Stimulated activated CD4-positive, alpha-beta T cell treated with anti-CD3 and anti-CD28 coated beads, Interleukin-1b, Interleukin-23, amount 100 ng/mL, for 1 hour (primary cell): ENCODE measurements at places on chromosomes 5 and 9.

GRCh38 chr5:150000990-150001659 lies 586 bp downstream of the HMGXB3 start:
- DNase-seq, result no peak

- no peak for DNase-seq
These were observed 52.1 kb downstream of the GRIA1 start for GRCh38 chr5:153542536-153542935.

DNA sequence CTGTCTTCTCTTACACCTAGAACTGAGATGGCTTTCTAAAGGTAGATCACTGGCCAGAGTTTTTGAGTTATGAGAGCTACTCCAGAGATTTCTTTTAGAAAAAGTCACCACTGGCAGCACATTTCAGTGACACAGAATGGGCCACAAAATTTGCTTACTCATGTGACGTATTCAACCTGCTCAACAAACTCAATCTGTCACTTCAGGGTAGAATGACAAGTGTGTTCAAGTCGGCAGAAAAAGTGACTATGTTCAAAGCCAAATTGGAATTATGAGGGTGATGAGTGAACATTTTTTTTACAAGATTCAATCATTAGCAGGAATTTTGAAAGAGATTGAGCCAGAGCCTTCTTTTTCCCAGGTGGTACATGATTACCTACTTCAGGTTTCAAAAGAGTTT lies 46.5 kb downstream of the TAF11L14 start:
- DNase-seq, result no peak

DNA sequence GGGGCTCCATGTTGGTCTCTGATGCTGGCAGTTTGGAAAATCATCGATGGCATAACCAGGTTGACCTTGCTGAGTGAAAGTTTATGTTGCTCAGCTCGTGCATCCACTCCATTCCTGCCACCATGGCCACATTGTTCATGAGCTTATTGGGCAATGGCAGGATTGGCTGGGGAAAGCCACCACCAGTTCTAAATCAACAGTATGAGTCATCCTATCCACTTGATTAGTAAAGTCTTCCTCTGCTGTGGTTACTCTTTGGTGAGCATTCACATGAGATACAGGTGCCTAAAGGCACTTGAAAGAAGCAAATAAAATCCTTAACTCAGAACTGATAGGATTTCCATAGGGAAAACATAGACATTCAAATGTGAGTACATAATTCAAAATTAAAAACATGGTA lies 131.8 kb upstream of the FBN2 start:
- no peak for DNase-seq

DNA sequence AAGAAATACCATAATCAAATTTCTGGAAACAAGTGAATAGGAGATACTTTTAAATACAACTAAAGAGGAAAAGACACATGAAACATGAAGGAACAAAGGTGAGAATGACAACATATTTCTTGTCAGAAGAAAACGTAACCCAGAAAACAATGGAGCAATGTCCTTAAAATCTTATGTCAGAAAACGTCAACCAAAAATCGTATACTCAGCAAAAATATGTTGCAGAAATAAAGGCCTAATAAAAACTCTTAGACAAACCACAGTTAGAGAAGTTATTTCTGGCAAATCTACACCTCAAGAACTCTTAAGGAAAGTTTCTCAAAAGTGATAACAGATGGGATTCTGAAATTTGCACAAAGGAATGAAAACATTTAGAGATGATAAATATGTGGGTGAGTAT lies 66.3 kb upstream of the FBXL7 start:
- DNase-seq, result no peak

GRCh38 chr9:109258481-109259302 lies 62.2 kb downstream of the EPB41L4B start:
- DNase-seq, result no peak

DNA sequence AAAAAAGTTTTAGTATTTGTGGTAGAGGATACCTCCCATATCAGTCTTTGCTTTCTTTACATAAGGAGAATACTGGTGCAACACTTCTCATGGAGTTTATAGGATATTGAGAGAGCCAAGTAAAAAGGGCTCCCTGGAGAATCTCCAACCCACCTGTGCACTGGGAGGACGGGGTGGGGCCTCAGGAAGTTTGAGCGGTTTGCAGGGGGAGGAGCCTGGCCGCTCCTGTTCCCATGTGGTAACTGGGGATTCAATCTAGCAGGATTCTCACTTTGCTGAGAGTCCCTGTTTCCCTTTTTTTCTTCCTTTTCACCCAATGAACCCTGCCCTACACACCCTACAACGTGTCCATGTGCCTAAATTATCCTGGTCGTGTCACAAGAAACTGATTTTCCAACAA lies 82.8 kb downstream of the APTX start:
- no peak for DNase-seq

- DNase-seq, result no peak
These were observed 175.1 kb downstream of the HCN1 start for GRCh38 chr5:45521067-45521466.

GRCh38 chr5:157523976-157524375 lies 51.6 kb downstream of the ADAM19 start:
- no peak for DNase-seq

GRCh38 chr5:71891856-71892255 lies 172.8 kb downstream of the CARTPT start:
- DNase-seq, result no peak

DNA sequence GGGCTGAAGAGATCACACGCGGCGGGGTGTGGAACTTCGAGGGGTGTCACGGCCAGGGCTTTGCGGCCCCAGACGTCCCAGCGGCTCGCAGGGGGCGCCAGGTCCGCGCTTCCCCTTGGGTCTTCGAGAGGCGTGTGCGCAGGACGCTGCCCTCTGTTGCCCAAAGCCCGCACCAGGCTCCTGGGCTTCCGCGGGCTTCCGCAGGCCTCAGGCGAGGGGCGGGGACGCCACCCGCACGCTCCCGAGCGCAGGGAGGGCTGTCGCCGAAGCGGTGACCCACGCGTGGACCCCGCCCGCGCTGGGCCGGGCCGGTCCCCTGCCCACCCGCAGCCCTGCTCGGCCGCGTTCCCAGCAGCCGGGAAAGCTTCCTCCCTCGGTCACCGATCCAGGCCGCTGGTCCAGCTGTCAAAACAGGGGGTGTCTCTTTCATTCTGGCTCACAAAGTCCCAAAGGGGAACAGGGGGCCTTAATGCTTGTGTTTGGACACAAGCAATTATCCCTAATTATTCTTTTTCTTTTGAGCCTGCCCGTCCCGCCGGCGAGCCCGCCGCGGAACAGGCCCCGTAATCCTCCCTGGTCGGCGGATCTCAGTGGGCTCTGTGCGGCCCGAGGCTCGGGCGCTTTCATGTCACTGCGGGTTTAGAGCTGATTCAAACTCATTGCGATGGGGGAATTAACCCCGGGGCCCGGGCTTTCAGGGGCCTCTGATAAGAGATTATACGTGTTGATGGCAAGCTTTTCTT lies 60.6 kb downstream of the TMEM174 start:
- DNase-seq, result no peak

- DNase-seq, result no peak
These were observed 247.4 kb upstream of the CHD1 start for GRCh38 chr5:99176186-99176585.

- DNase-seq, result no peak
These were observed 507.9 kb upstream of the DAP start for GRCh38 chr5:11268891-11269290.

DNA sequence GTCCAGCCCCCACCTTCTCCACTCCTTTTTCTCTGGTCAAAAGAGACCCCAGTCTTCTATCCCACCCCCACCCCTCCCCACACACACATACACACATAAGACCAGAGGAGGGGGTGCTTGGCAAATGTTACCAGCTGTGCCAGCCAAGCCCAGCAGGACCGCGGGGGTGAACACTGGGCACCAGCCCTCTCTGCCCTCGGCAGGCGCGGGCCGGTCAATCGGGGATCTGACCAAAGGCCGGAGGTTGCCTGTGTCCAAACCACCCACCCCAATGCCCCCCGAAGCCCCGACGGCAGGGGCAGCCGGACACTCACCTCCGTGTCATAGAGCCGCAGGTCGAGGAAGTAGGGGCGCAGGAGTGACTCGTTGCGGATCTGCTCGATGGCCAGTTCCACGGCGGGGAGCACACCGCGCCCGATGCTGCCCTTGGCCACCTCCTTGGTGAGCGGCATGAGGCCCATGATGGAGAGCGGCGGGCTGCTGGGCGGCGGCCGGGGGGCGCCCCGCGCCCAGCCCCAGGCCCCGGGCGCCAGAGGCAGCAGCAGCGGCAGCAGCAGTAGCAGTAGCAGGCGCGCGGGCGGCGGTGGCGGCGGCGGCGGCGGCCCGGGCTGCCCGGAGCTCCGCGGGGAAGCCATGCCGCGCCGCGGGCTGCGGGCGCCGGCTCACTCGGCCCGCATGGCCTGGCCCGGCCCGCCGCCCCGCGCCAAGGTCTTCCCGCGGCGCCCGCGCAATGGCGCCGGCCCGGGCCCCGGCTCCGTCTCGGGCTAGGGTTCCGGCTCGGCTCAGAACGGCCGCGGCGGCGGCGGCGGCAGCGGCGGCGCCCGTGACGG lies 417 bp downstream of the GABBR2 start:
- DNase-seq, result no peak

DNA sequence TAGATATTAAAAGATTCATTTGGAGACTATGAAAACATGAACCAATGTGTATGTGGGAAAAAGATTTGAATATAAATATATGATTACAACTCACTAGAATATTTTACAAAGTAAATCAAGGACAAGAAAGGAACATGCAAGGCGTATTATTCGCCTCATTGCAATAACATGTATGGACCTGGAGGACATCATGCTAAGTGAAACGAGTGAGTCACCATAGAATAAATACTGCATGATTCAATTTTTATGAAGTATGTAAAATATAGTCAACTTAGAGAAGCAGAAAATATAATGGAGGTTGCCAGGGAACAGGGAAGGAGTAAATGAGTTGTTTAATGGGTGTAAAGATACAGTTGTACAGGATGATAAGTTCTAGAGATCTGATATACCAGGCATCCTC lies 4.9 kb downstream of the TXNDC8 start:
- no peak for DNase-seq

DNA sequence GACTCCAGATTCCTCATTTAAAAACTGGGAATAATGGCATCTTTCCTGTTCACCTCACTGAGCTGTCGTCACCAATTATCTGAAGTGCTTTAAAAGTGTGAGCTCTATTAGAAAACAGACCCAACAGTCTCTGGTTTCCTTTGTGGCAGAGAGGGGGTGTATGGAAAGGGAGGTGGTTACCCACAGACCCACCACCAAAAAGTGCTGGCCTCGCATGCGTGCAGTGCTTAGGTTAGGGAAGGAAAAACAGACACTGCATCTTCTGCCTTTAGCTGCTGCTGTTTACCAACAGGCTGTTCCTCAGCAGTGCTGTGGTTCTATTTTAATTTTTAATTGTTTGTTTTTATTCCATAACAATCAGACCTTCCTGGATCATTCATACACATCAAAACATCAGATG lies 249.6 kb downstream of the PIK3R1 start:
- DNase-seq, result no peak

GRCh38 chr5:129244478-129244877 lies 149.9 kb downstream of the ISOC1 start:
- DNase-seq, result no peak

DNA sequence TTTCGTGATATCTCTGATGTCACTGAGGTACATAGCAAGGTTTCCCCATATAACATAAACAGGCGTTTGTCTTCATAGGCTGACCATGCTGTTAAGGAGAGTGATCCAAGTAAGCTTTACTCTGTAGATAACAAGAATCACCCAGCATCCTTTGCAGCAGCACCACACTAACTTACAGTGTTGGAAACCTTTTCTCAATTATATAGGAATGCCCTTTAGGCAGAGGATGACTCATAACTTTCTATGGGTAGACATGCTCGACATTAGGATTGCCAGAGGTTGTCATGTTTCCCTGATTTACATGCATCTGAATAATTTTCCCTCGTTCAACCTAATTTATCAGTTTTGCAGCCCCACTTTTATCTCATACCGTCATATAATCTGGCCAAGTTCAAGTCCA lies 870.0 kb upstream of the CDH9 start:
- DNase-seq, result no peak

DNA sequence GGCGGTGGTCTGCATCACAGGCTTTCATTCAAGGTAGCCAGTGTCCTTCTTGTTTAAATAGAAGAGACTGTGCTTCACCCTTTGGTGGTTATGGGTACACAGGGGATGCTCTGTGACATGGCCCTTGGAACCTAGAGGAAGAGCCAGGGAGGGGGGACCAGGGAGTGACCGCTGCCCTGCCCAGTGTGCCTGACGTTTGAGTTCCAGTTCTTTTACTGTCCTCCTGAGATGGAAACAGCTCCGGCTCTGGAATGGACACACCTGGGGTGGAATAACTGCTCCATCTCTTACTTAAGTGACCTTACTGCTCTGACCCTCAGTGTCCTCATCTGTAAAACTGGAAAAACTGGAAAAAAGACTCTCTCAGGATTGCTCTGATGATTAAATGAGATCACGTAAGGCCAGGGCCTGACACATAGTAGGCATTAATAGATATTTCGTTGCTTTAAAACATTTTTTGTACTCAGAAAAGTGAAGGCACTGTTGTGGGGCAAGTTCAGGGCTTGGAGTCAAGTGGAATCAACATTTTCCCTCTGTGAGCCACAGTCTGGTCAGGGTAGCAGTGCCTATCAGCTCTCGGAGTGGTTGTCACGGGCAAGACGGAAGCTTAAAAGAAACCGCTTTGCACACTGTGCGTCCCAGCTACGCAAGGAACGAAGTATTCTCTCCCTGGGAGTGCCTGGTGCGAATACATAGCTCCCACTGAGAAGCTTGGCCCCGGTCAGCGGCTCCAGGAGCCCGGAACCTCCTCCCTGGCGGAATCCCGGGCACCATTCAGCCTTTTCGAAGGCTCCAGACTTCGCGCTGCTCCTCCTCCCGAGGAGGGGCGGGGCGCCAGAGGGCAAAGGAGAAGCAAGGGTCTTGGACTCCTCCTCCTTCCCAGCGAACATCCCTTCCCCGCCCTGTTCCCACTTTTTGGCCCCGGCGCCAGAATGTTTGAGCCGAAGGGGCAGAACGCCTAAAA lies 5.8 kb downstream of the POU4F3 start:
- DNase-seq, result no peak

- DNase-seq, result no peak
These were observed 34.8 kb upstream of the TRIO start for GRCh38 chr5:14108170-14108996.

DNA sequence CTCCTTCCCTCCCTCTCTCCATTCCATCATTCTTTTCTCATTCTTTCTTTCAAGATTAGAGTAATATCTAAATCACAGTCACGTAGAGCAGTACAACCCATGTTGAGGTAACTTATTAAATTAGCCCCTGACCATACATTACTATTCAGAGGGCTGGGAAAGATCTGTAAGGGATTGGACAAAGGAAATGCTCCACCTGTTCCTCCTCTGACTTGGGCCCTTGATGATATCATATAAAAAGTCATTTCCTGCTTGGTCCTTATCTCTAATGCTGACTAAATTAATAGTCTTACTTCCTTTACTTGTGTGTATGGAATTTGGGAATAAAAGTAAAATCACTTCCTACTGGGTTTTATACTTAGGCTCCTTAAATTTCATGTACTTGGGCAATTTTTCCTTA lies 40.8 kb downstream of the SNX18 start:
- DNase-seq, result no peak
